Glomerular endothelial cell (primary cell): ENCODE measurements at places on chromosomes 2 and 18.

GRCh38 chr2:206543073-206543472 is 99.2 kb upstream of the FAM237A start:
- DNase-seq = no peak

DNA sequence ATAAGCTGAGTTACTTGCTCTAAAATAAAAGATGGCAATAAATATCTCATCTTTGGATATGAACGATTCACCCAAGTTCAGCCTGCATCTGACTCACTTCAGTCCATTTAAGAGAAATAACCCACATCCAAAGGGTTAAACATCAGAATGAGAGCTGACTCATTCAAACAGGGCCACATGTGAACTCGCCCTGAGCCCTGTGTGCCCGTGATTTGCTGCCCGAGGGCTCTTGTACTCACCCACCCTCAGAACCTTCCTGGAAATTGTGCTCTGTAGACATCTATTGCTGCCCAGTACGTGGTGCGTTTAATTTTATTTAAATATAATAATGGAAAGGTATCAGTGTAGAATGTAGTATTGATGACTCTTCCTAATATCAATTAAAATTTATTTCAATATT is 66.9 kb upstream of the RBM44 start:
- no peak for DNase-seq

DNA sequence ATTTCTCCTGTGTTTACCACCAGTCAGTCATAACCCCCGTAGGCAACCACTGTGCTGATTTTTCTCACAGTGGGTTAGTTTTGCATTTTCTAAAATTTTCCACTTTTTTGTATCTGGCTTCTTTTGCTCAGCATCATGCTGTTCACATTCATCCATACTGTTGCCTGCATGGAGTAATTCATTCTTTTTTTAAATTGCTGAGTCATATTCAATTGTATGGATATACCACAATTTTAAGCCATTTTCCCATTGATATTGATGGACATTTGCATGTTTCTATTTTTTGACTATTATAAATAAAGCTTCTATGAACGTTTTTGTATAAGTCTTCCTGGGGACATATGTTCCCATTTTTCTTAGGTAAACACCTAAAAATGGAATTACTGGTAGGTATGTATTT is 40.5 kb downstream of the ASB18 start:
- DNase-seq = no peak

DNA sequence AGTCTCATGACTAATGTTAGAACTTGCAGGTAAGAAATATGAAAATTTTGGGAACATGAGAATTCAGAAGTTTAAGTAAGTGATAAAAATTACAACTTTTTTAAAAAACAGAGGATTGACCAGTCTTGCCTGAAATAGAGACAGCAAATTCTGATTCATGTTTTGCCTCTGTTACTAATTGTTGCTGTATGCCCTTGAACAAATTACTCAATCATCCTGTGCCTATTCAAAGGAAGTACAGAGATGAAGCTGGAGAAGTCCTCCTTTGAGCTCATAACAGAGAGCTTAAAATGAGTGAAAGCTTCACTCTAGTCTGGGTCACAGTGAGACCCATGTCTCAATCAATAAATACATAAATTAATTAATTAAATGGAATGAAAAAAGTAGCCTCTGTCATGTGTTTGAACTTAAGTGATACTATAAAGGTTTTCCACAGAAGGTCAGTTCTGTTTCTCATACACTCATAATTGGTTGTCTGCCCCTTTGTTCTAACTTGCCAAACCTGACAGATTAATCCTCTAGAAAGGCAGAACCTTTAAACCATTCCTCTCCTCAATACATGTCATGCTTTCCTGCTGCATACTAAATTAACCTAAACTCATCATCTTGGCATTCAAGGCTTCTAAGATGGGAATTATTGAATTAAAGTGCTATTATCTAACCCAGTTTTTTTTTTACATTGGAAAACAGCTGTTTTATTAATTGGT is 374.6 kb upstream of the LRATD1 start:
- DNase-seq = no peak

GRCh38 chr2:217915706-217916105 is 87.1 kb downstream of the TNS1 start:
- DNase-seq = no peak

- DNase-seq = no peak
Measured at GRCh38 chr2:118371515-118371914, 283.2 kb downstream of the INSIG2 start.

GRCh38 chr2:42557306-42557705 is 11.1 kb upstream of the MTA3 start:
- DNase-seq = no peak

DNA sequence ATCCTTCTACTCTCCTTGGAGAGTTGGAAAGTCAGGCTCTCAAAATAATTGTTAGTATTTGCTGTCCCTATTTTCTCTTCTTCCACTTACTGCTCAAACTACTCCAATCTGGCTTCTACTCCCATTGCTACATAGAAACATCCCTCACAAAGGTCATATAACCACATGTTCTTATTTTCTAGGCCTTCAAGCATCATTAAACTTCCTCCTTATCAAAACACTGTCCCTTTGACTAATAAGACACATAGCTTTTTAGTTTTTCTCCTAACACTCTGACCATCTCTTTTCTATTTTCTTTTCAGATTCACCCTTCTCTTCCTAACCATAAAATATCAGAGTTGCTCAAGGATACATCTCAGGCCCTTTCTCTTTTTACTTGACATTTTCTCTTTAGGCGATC is 148.3 kb downstream of the MBD2 start:
- DNase-seq = no peak
